T-helper 9 cell (primary cell): ENCODE measurements at places on chromosomes 3 and 15.

GRCh38 chr3:158330870-158331269 is 221.0 kb downstream of the RSRC1 start:
- DNase-seq: no peak

GRCh38 chr15:25784876-25785640 is 78.1 kb downstream of the ATP10A start:
- no peak for DNase-seq

DNA sequence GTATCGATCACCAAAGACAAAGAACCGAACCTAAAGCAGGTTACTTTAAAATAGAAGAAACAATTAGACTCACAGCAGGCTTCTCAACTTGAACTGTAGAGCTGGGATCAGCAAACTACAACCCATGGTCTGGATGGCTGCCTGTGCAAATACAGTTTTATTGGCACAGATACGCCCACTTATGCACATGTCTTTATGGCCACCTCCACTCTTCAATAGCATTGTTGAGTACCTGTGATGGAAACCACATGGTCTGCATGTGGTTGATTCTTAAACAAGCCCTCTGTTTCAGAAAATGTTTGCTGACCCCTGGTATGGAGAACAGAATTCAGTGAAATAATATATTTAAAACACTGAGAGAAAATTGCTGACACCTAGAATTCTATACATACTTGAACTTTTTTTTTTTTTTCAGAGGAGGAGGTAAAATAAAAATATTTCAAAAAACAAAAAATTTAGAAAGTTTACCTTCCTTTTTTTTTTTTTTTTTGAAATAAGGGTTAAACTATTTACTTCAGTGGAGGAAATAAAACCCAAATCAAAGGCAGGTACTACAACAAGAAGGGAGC is 263.8 kb upstream of the ATP10A start:
- DNase-seq: no peak

- DNase-seq: no peak
Observed at GRCh38 chr3:72193771-72194430, 409.0 kb upstream of the PROK2 start.

DNA sequence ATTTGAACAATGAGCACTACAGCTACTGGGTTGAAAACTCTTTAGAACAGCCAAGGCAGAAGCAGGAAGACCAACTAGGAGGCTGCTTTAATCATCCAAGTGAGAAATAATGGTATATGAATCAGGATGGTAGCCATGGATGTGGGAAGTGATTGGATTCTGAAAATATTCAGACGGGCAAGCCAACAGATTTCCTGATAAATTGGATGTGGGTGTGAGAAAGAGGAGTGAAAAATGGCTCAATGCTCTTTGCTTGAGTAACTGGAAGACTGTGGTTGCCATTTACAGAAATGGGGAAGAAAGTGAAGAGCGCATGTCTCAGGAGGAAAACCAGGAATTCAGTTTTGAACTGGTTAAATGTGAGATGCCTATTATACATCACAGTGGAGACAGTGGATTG is 50.4 kb downstream of the ISL2 start:
- no peak for DNase-seq

- DNase-seq: no peak
Observed at GRCh38 chr3:29555590-29555989, 274.7 kb downstream of the RBMS3 start.

DNA sequence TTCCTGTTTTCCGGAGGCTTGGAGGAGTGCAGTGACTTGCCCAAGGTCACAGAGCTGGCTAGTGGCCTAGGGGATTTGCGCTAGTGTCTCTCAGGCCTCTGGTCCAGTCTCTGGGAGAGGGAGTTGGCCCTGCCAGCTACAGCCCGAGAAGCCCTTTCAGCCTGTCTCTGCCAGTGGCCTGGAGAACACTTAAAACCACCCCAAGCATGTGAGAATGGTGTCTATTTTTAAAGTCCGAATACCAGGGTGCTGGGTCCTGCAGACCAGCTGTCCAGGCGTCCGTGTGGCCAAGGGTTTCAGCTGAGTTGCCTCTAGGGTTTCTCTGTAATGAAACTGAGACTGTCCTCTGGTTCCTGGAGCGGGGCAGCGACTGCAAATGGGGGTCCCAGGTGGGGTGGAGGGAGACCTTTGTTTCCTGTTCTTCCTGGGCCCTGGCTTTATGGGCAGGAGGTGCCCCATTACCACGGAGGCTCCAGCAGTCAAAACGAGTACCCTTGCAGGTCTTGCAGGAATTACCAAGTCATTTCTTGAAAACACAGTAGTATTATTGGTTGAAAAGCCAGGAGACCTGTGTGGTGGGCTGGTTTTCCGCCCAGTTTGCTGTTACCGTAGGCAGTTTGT is 2.2 kb downstream of the CAND2 start:
- no peak for DNase-seq

DNA sequence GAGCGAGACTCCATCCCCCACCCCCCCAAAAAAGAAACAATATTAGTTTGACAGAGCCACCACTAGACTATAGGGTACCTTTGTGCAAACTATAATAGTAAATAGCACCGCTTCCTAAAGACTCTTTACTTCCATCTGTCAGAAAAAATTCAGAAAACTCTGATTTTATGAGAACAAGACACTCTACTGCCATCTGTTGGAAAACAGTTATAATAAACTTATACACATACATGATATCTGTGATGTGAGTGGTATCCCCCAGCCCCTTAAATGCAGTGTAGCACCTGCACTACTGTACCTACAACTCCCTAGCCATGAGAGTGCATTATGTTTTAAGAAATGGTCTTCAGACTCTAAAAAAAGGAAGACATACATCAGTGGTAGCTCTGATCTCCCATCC is 47.1 kb upstream of the CTDSPL start:
- no peak for DNase-seq

DNA sequence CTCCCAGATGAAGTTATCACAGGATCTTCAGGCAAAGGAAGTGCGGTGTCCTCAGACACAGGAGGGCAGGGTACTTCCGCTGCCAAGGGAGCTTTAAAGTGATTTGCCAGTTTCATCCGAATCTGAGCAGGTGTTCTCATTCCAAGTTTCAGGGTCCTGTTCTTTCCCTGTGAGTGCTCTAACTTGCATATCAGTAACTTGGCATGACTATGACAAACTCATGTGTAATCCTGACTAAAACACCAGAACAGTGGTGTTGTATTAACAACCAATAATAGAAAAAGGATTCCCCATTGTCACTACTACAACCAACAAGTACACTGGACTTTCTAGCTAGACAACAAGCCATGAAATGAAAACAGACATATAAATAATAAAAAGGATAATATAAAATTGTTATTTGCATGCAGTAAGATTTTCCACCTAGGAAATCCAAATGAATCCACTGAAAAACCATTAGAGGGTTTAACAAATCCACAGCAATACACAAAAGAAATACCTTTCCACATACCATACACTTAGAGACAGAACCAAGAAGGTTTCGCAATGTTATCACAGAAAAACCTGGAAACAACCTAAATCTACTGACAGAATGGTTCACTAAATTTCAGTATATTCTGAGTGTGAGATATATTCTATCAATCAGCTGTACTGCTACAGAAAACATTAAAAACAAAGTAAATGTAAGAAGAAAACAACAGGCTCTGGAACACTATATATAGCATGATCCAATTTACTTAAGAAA is 40.9 kb upstream of the RPL35A start:
- DNase-seq: no peak

DNA sequence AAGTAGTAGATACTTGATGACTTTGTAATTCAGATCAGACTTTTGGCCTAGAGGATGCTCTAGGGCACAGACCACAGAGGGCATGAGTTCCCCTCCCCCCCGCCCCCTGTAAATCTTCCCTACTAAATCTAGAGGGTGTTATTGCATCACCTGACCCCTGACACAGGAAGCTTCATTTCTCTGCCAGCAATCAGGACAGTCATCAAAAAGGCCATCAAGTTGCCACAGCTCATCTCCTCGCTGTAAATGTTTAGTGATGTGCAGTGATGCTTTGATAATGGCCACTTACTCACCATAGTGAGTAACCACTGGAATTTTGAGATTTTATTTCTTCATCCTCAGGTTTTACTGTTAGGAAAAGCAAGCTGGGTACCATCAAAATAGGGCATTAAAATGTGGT is 289.2 kb upstream of the CHRM5 start:
- DNase-seq: no peak

GRCh38 chr3:73432023-73432705 is 192.6 kb downstream of the PDZRN3 start:
- DNase-seq: no peak

DNA sequence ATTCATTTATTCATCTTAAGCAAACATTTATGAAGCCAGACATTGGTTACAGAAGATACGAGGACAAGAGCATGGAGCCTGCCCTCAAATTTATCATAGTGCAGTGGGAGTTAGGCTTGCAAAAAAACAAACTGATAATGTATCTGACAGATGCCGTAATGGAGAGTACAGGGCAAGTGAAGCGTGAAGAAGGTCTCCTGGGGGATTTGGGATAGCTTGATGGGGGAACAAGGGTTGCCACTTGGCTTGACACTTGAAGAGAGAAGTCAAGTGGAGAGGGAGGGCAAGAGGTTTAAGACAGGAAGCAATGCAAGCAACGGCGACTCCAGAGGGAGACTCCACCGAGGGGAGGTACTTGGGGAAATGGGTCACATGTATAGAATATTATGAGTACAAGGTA is 129.3 kb downstream of the SSR3 start:
- DNase-seq: no peak

GRCh38 chr3:57060089-57060821 is at the start of gene SPATA12:
Gene SPATA12 (plus strand): TSS chr3:57060664. CDS start chr3:57073695, 13,031 bp downstream.
- DNase-seq: no peak

GRCh38 chr15:51749307-51749706 is 2.1 kb upstream of the TMOD2 start:
- no peak for DNase-seq
